ENCODE measurements at places on chromosomes 2 and 18.

DNA sequence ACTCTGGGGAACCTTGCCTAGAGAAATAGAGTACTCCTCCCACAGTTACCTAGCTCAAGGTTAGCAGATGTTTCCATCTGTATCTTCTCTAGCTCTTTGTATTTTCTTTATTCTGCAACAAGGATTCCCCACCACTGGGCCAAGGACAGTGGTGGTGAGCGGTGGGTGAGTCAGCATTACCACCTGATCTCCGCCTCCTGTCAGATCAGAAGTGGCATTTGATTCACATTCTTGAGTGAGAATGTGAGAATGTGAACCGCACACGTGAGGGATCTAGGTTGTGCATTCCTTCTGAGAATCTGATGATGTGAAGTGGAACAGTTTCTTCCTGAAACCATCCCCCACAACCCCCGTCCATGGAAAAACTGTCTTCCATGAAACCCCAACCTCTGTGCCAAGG is 9.0 kb downstream of the EPB41L3 start:
- DNase-seq: no peak

GRCh38 chr2:46813680-46814079 is 101.9 kb downstream of the MCFD2 start:
- no peak for DNase-seq

- DNase-seq: peak; percentile 89
Measured at GRCh38 chr2:239811111-239811781, 213.9 kb downstream of the NDUFA10 start.

DNA sequence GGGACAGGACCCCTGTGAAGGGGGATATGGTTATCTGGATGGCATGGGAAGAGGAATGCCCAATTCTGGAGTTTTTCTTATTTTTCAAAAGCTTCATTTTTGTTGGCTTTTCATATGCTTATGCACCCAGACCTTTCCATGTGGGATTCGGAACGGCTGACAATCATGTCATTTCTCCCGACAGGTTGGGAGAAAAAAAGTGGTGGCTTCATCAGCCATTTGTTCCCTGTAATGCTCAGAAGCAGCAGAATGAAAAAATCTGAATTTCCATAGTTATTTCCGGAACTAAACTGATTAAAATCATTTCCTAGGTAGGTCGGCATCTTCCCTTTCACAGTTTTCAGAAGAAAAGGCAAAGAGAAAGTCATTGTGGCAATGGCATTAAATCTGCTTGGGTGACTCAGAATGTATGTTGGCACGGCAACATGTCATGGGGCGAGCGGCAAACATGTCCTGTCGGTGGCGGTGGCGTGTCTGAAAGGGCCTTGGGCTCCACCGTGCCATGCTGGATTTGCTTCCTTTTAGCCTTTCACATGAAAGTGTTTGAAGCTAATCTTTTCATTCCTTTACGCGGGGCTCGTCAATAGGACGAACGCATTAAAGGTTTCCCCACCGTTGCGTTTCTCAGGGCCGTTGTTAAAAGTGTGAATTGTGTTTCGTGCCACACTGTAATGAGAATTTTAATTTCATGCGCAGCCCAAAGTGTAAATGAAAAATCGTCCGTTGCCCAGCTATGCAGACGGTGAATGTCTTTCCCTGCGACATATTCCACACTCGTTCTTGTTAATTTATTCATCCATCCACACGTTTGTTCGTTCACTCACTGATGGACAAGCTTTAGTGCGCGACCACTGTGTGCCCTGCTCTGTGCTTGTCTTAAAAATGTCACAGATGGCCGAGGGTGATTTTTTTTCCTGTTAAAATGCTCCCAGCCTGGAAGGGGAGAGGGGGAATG is 18.5 kb downstream of the ACKR3 start:
- DNase-seq: no peak

GRCh38 chr18:63427558-63427957 is 5.3 kb upstream of the VPS4B start:
- DNase-seq: no peak

DNA sequence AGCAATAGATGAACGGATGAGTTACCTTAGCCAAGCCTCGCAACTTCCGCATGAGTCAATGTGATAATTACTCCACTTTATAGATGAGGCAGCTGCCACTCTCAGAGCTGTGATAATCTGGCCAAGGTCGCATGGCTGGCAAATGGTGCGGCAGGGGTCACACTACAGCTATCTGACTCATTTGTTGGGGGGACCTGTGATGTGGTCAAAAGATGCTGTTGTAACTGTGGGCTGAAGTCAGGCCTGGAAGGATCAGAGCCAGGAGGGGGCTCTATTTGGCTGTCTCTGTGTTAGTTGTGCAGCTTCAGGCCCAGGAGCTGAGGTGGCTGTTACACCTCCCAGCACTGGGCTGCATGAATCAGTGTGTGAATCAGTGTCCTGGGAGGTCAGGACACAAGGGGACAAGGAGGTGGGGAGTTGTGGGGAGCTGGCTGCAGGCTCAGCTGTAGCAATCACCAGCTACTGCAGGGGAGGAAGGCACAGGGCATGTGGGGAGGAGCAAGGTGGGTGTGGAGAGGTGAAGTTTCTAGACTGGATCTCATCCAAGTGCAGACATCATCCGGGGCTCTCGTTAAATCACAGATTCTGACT is 33.1 kb downstream of the NGEF start:
- no peak for DNase-seq

Data from muscle of back (tissue), 13 donors.